ENCODE measurements at places on chromosomes 1 and 21. TPM values are rescaled to one million over a fixed set of nuclear protein-coding genes. Genes with fewer than 3 reads are reported as not detected.

DNA sequence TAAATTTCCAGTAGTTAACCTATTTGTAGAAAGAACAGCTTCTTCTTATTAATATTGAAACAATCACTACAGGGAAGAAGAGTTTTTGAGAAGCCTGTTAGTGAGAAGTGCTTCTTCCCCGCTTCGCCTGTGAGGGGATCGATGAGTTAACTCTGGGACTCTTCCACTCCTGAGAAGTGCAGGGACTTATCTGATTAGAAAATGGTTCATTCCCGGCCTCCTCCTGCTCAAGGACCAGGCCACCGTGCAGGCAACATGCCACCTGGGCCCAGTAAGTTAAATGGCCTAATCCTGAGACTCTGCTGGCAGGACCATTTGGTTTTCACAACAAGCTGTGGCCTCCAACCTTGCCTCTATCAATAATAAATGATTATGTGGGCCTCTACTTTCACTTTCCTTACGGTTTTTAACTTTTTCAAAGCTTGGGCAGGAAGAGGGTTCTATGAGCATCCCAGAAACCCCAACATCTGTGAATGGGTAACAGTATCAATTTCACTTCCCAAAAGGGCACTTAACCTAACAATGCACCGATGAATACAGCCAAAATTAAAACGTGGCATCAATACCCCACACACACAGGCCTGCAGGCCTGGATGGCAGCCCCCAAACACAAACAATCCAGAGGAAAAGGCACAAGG is 33.1 kb downstream of the SIPA1L2 start:
- no peak for DNase-seq

DNA sequence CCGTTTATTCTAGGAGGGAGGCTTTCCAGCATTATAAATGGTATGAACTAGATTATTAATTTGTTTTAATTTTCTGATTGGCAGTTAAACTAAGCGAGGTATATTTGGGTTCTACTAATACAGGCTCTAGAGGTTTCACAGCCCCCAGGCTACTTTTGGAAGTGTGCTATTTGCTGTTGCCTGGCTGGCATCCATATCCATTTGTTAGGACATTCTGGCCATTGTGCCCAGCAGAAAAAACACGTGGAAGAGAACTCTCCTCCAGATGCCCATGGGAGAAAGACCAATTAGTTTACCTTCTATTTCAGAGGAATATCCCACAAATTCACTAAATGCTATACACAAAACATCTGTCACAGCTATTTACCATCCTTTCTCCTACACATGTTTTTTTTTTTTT is 29.3 kb downstream of the MACO1 start:
- no peak for DNase-seq

DNA sequence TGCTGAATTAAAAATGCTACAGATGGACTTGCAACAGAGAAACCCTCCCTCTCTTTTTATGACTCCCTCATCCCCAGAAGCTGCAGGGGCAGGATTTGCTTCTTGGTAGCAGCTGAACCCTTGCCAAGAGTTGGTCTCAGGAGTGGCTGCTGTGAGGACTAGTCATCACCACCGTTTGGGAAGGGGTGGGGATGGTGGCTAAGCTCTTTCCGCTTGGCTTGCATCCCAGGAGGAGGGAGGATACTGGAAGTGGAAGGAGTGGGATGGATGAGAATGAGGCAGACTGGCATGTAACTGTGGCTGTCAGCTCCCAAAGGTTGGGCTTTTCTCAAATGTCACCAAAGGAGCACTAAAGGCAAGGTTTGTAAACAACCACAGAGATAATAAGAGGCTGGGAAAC is 50.8 kb upstream of the COL24A1 start:
- no peak for DNase-seq

ALX3 gene
- not detected for polyA plus RNA-seq

DNA sequence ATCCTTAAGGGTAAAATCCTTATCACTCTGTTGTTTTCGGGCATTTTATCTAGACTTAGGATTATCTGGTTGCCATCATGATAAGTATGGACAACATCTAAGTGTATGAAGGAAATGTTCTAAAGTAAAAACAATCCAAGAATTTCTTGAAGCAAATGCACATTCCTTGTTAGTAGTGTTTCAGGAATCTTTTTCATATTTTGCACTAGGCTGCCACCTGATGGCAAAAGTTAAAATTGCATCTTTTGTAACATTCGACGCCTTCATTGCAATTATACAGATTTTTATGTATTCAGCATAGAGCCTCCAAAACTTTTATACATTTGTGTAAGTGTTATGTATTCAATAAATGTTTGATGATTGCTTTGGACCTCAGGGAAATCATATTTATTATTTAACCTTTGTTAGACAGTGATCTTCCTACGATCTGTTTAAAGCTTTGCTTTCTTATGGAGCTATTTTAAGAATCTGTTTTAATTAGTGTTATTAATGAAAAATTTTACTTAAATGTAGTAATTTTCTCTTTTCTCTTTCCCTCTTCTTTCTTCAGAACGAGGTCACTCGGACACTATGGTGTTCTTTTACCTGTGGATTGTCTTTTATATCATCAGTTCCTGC is 49.4 kb upstream of the KIAA1614 start:
- DNase-seq, result peak; percentile 74

- DNase-seq, result no peak
Measured at GRCh38 chr1:218478336-218478735, 133.2 kb downstream of the TGFB2 start.

DNA sequence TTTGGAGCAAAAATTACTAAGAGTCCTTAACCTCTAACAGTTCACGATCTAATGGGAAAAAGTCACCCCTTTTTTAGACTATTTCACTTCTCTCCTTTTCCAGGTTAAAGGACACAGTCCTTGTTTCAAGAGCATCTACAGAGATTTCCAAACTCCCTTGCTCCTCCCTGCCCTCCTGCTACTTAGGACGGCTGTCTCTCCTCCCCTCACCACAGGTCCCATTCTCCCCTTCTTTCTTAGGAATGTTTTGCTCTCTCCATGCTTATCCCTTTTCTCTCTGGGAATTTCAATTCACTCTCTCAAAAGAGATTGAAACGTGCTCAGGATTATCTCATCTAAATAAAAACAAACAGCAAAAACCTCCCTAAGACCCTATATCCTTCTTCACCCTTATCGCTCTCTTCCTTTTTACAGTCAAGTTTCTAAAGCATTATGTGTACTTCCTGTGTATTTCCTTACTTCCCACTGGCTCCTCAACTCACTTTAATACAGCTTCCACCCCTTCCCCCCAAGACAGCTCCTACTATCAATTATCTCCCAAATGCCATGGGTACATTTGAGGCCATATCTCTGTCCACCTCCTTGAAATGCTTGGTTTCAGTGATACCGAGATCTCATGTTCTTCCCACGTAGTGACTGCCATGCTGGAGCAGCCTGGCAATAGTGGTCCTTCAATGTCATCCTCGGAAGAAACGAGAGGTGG is 43.2 kb upstream of the ZNF281 start:
- DNase-seq, result no peak

APOBEC4 gene
- not detected for polyA plus RNA-seq

TAS1R1 gene
- not detected for polyA plus RNA-seq

DNA sequence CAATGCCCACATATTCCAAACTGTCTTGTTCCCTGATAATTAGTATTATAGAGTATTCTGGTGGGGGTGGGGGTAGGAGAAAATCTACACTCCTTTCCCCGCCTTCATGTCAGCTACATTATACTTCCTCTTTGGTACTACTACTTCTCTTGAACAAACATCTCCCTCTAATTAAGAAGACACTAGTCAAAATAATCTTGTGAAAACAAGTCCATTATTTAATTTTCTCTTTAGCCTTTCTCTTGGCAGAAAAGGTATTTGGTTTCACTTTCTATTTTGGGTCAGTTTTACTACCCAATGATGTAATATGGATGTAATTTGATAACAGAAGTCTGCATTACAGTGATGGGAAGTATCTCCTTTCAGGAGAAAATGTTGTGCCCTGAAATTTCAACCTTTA is 22.5 kb downstream of the NTMT2 start:
- DNase-seq, result no peak

NAXE gene
- 85.8 TPM for polyA plus RNA-seq

DNA sequence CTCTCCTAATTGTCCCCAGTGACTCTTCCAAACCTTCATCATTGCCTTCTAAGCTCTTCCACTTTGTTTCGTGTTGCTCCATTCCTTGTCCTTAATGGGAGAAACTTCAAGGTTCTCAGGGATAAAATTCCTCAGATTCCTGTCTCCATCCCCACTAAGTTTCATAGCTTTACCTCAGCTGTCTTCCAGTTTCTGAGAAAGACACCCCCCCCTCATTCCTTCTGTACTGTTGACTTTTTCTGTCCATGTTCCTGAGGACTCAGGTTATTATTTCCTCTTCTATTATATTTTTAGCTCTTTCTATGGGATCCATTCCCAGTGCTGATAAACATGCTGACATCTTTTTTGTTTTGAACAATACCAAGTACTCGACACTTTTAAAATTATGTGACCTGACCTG is 215.3 kb upstream of the PTGFR start:
- DNase-seq, result no peak

- no peak for DNase-seq
Measured at GRCh38 chr1:59419361-59420140, 122.7 kb downstream of the FGGY start.

RGSL1 gene
- not detected for polyA plus RNA-seq

GRCh38 chr1:203082571-203083462 is 3.0 kb downstream of the MYOG start:
- peak; percentile 45 for DNase-seq

DNA sequence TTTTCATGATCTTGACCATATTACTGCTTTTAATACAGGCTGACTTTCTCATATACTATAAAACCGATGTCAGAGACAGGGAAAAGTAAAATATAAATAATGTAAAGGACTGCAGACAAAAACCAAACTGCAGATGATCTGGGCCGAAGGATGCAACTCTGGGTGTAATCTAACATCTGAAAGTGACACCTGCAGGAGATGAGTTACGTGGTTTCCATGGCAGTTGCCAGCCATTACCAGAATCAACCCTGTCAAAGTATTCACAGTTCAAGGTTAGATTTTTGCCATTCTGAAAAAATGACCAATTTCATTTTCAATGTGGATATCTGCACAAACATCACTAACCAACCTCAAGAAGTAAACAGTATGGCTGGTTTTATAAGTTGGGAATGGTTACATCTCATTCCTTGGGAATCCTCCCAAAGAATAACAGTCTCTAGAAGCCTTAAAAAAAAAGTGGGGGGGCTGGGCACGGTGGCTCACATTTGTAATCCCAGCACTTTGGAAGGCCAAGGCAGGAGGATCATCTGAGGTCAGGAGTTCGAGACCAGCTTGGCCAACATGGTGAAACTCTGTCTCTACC is 27.7 kb downstream of the DNAJC11 start:
- DNase-seq, result no peak

GLIS1 gene
- not detected for polyA plus RNA-seq

All from K562 (cell line).